ENCODE measurements at places on chromosomes 6 and 20.

- peak; percentile 63 for DNase-seq
Measured at GRCh38 chr6:135675862-135676261, 175.6 kb upstream of the PDE7B start.

- no peak for DNase-seq
Measured at GRCh38 chr20:16945619-16946018, 197.5 kb downstream of the OTOR start.

DNA sequence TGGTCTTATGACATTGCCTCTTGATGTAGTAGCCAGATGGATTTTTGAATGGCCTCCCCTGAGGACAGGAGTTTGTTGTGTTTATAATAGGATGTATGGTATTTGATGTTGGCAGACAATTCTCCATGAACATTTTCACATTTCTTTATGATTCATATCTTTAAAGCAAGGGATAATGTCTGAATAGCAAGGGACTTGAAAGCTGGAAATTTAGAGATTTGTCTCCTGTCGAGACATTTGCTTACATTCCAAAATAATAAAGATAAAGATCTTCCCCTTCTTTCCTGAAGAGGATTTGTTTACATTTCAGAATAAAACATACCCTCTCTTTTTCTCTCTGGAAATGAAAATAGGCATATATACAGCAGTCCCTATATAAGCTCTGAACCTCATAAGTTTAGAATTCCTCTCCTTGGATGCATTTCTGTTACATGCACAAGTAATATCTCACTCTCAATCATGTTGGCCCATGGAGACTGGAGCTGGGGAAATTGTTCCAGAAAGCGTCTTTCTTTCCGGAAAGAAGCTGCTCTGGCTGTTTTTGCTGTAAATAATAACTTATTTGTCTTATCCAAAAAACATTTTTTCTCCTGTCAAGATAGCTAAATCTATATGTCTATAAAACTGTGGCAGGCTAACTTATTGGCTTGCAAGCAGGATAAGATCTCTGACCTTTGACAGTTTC, 42.5 kb upstream of the ASCC3 start:
- no peak for DNase-seq

GRCh38 chr6:17865243-17865642, 122.2 kb downstream of the KIF13A start:
- no peak for DNase-seq

DNA sequence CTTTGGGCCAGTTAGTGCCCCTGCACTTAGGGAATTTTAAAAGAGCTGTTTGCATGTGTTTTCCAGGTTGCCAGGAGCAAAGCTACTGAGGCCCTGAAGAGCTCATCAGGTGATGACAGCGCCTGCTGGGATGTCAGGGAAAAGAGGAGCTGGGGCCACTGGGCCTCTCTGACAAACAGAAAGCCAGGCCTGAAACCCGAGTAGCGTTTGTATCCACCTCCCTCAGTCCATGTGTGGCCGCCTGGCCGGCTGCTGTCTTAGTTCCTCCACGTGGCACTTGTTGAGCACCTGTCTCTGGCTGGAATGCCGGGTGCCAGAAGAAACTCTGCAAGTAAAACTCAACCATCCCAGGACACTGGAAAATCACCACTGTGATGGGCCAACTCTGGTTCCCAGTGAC, 601.2 kb downstream of the CDH26 start:
- no peak for DNase-seq

GRCh38 chr6:126873351-126873750, 245.1 kb upstream of the RSPO3 start:
- DNase-seq, result peak; percentile 47

- DNase-seq, result no peak
Measured at GRCh38 chr20:8306937-8307336, 174.9 kb downstream of the PLCB1 start.

GRCh38 chr20:14951105-14951504, 613.7 kb upstream of the FLRT3 start:
- DNase-seq, result no peak

GRCh38 chr20:2006452-2007361, 12.8 kb upstream of the PDYN start:
- peak; percentile 30 for DNase-seq

DNA sequence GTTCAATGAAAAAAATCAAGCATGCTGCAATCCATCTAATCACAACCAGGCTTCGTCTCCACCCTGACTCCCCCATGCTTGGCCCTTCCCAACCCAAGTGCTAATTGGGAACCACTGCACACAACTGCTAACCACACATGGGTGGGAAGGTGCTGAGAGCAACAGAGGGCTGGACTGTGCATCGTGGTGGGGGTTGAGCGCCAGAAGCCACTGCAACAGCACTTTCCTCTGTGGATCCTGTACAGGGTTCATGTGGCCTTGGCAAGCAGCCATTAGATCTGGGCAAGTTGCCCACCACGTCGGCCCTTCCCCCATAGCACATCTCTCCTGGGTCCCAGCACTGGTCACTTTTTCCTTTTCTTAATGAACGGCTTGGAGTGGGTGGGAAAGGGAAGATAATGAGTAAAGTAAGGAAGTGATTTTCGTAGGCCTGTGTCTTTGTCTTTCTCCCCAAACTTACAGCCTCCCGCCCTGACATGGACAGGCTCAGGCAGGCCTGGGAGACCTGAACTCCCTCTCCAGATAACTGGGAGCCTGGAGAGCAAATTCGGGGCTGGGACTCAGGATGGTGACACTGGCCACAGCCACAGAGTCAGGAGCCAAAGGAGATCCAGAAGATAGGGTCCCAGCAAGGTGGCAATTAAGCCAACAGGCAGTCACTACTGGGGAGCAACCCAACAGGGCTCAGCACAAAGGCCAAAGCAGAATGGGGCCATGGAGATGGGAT, 34.4 kb upstream of the MRPS10 start:
- DNase-seq, result peak; percentile 74

GRCh38 chr6:129860908-129861665, at the start of gene TMEM244:
Gene TMEM244, minus strand, starts transcription at chr6:129861315. Its CDS starts 127 bp downstream, at chr6:129861188.
- no peak for DNase-seq

DNA sequence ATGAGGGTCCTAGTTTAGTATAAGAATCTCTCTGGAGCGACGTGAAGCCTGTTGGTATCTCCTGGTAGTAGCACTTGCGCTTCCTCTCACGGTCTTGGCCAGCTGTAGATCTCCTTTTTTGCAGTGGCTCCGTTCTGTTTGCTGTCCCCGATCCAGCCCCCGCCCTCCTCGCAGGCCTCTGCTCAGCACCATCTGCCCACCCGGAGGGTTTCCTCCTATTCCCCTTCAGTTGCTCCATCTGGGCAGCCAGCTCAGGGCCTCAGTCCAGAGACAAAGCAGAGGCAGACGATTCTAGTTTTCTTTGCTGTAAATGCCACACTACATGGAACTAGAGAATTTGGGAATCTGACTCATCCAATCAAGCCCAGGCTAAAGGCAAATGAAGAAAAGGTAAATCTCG, 126.6 kb downstream of the TIAM2 start:
- DNase-seq, result no peak

GRCh38 chr6:165834613-165835259, 171.7 kb upstream of the PDE10A start:
- DNase-seq, result no peak

DNA sequence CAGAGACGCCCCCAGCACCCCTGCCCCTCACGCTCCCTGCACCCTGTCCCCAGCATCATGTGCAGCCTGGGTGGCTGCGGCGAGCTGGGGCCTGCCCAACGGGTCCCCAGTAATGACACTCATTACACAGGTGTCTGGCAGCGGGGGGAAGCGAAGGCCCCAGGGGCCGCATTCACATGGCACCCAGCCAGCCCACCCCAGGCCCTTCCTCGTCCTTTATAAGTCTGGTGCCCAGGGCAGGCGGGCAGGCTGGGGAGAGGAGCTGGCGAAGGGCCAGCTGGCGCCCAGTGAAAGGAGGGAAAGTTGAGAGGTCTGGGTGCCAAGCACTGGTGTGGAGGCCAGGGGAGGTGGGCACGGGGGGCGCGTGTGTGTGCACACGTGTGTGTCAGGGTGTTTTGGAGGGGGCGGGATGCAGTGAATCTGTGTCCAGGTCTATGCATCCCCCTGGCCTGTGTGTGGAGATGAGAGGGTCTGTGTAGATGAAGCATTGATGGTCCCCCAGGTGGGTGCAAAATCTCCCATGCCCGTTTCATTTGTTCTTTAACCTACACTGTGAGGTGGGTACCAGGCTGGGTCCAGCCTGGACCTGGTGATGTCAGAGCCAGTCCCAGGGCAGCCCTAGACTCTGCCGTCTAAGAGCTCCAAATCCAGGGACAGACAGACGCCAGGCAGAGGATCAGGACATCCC, 105.3 kb downstream of the CEBPB start:
- DNase-seq, result no peak

DNA sequence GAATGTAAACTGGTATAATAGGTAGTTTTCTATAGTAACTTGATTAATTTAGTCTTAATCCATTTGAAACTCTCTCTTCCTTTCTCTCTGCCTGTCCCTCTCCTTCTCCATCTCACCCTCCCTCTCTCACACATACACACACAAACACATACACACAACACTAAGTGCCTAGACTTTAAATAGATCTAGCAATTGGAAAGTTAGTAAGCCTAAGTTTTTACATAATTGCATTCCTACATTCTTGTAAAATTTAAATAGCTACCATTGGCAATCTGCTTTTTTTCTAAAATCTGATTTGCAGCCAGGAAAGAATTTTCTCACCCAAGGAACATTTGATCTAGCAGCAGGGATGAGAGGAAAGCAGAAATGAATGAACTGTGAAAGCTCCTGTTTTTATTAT, 15.7 kb downstream of the GFRA4 start:
- DNase-seq, result no peak

DNA sequence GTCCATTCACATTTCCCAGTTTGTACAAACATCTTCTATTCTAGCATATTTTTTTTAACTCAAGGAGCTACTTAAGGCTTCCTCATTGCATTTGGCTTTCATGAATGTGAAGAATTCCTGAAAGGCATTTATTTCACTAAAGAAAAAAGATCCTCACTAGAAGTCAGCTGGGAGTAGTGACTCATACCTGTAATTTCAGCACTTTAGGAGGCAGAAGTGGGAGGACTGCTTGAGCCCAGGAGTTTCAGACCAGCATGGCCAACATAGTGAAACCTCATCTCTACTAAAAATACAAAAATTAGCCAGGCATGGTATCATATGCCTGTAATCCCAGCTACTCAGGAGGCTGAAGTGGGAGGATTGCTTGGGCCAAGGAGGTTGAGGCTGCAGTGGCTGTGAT, 30.9 kb upstream of the XRN2 start:
- DNase-seq, result no peak

- DNase-seq, result no peak
Measured at GRCh38 chr20:17868151-17868550, 100.4 kb downstream of the SNX5 start.

DNA sequence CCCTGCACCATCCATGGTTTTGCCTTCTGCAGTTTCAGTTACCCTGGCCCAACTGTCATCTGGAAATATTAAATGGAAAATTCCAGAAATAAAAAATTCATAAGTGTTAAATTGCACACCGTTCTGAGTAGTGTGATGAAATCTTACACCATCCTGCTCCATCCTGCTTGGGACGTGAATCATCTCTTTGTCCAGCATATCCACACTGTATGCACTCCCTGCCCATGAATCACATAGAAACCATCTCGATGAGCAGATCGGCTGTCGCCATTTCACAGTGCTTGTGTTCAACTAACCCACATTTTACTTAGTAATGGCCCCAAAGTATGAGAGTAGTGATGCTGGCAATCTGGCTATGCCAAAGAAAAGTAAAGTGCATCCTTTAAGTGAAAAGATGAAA, 105.9 kb upstream of the ID4 start:
- no peak for DNase-seq

DNA sequence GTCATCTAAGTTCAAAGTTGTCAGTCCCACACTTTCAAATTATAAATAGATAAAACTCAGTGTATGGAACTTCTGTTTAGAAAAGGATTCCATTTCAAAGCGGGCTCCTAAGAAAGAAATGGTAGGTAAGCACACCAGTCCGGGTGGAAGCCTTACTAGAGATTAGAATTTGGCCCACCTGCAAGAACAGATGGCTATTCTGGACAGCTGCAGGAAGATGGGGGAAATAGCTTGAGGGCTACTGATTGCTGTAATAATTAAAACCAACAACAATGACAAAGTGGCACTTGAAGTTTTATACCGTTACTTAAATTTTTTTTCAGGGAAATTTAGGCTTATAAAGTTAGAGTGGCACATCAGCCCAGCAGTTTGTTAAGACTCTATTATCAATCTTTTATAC, 83.3 kb downstream of the HIVEP2 start:
- DNase-seq, result no peak

DNA sequence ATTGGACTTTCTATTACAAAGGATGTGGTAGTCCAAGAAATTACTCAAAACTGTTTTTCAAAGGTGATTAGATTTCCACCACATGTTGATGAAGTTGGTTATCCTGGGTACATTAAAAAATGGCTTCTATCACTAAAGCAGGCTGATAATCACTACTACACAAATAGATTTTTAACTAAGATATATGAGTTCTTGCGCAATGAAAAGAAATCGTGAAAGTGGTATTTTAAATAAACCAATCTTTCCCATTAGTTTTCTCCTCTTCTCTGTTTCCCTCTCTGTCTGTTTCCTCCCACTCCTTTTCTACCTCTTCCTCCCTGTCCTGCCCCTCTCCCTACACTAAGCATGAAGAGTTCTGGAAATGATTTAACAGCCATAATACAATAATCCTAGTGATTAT, 487.9 kb upstream of the CITED2 start:
- no peak for DNase-seq

DNA sequence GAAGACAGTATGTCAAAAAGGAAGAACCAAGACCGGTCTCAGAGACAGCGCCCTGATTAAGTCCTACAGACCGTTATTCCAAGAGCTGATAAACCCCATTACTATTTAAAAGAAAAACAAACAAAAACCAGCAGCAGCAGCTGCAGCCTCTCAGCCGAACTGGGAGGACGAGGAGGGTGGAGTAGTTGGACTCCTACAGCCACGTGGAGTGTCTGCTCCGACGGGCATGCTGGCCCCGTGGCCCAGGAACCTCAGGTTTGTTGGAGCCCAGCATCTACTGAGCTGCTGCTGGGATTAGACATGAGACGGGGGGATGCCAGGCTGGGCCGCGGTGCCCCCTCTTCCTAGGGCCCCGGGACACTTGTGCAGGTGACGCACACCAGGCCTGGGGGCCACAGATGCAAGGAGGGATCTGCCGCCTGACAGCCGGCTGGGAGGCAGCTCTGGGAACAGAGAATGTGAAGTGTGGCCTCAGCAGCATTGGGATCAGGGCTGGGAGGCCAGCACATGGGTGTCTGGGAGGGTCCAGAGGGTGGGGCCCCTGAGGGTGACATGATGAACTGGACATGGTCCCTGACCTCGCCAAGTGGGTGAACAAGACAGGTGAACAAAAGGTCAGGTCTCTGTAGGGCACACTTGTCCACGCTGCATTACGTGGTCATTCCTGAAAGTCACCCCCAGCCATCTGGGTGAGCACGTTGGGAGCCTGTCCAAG, 2.9 kb upstream of the ZBTB46 start:
- DNase-seq, result no peak

DNA sequence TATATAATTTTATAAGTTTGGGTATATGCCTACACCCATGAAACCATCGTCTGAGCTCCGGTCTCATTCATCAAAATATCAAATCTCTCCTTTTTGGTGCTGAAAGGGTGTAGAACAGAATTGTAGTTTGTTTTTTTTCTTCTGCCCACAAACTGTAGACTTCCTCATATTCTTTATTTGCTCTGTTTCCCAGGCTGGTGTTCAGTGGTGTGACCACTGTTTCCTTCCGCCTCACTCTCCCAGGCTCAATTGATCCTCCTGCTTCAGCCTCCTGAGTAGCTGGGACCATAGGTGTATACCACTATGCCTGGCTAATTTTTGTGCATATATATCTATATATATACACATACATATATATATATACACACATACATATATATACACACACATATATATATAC, 139.6 kb upstream of the HCRTR2 start:
- DNase-seq, result no peak

- DNase-seq, result no peak
Measured at GRCh38 chr20:62117658-62118057, 4.6 kb upstream of the LSM14B start.

GRCh38 chr6:13544454-13545186, 29.8 kb upstream of the SIRT5 start:
- DNase-seq, result no peak
